ENCODE measurements at places on chromosomes 11 and 22.

- DNase-seq: no peak
These were observed 90.3 kb downstream of the MTMR3 start for GRCh38 chr22:29973269-29973668.

DNA sequence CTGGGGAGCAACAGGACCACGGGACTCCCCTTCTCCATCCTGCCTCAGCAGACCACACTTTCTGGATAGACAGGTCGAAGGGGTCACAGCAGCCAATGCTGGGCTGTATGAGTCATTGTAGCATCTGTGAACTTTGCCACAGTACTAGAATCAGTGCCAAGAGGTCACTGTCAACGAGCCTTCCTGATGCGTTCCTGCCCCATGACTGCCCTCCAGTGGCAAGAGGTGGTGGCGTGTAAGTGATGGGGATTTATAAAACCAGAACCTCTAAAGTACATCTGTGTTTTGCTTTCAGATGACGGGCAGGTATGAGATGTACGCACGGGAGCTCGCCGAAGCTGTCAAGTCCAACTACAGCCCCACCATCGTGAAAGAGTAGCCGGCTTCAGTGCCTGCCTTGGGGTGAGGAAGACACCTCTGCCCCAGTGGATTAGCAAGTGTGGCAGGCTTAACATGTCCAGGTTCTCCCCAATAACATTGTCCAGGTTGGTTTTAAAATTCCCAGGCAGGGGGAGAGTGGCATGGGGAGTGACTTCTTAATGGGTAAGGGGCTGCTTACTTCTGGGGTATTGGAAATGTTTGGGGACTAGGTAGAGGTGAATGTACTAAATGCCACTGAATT is 29.4 kb downstream of the GUCD1 start:
- DNase-seq: peak; percentile 57

GRCh38 chr11:130213143-130213978 is 53.8 kb downstream of the ST14 start:
- peak; percentile 51 for DNase-seq

DNA sequence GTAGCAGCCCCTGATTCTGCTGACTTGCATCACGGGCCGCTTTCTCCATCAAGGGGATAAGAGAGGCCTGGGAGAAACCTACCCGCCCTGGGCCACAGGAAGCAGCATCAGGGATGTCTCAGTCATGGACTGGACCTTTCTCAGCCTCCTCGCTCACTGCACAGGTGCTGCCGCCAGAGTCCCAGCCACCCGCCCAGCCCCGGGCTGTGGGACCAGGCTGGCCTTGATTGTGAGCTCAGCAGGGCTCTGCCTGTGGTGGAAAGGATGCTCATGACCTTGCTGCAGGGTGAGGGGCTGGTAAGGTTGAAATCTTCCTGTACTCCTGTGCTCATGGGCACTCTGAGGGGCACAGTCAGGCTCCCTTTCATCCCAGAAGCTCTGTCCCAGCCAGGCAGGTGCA is 26.0 kb upstream of the GGTLC2 start:
- no peak for DNase-seq

- no peak for DNase-seq
These were observed 92.0 kb upstream of the KCNQ1OT1 start for GRCh38 chr11:2791521-2792380.

GRCh38 chr11:118565051-118565450 is 680 bp downstream of the IFT46 start:
- DNase-seq: no peak

DNA sequence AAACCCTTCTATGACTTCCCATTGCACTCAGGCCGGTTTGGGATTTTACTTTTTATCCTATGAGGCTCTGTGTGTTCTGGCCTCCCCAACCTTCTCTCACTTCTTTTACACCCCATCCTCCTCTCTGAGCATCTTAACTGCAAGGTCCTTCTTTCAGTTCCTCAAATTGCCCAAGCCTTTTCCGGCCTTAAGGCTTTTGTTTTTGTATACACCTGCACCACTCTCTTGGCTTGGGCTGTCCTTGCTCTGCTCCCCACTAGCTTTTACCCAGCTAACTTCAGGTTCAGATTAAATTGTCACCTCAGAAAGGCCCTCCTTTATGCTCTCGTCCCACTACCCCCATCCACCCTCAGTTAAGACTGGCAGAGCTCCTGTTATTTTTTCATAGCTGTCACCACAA is 55.5 kb downstream of the FAM83F start:
- no peak for DNase-seq

GRCh38 chr11:100972046-100972445 is 157.6 kb downstream of the PGR start:
- no peak for DNase-seq

DNA sequence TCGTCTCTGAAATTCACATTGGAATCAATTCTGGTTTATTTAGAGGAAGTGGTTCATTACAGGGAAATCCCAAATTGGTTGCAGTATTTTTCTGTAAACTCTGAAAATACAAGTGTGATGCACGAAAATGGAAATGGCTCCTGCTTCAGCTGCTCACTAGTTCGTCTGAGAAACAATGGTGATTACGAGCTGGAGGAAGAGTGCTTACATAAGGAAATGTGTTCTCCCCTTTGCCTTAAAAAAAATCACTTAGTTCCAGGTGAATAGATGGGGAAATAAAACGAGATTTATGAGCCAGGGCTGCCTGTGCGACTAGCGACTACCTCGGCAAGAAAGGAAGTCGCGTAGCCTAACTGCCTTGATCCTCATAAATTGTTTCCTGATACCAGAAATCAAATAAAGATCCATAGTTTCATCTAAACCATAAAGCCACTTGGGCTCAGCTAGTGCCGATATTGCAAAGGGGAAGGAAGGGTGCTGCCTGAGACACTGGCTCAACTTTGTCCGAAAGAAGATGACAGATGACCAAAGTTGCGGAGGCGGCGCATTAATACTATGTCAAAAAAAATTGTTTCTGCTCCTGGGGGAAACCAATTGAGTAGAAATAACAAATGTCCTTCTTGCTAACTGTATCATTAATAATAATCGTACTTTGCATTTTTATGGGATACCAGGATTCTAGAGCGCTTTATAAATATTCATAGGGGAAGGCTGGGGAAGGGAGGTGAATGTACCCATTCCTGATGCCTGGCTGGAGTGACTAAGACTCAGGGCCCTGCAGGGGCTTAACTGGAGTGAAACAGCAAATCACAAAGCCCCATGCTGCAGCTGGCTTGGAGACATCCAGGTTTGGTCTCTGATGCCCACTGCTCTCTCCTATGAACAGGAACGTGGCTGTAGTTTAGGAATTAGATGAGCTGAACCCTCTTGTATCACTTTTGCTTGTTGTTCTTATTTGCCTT is 185.7 kb downstream of the BLID start:
- no peak for DNase-seq

DNA sequence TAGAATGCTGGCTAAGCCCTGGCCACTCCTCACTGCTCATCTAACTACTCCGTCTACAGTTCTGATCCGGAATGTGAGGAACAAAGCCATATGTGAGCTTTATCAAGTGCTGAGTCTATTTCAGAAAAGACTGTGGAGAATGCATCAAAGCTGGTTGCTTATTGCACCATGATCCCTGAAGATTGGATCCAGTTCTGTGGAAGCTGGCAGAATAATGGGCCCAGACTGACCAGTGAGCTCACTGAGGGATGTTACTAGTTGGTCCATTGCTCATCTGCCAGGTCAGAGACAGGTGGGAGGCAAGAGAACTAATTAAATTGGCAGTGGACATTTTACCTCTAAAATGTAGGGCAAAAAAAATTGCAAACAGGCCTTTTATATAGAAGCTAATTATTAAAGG is 681.3 kb downstream of the NTM start:
- no peak for DNase-seq

DNA sequence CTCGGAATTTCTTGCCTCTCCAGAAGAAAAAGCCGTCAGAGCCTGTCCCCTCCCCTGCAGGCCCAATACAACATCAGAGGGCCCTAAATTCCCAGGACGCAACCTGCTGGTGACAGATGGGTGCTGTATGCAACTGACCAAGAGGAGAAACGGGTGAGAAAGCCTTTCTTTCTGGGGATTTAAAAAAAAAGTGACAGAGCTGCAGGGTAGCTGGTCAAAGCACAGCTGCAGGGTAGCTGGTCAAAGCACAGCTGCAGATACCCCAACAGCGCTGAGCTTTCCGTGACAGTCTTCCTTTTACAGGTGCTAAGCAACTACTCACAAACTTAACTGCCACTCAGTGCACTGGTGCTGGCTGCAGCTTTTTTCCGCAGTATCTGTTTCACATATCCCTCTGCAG is 17.8 kb downstream of the AP1B1 start:
- DNase-seq: no peak

DNA sequence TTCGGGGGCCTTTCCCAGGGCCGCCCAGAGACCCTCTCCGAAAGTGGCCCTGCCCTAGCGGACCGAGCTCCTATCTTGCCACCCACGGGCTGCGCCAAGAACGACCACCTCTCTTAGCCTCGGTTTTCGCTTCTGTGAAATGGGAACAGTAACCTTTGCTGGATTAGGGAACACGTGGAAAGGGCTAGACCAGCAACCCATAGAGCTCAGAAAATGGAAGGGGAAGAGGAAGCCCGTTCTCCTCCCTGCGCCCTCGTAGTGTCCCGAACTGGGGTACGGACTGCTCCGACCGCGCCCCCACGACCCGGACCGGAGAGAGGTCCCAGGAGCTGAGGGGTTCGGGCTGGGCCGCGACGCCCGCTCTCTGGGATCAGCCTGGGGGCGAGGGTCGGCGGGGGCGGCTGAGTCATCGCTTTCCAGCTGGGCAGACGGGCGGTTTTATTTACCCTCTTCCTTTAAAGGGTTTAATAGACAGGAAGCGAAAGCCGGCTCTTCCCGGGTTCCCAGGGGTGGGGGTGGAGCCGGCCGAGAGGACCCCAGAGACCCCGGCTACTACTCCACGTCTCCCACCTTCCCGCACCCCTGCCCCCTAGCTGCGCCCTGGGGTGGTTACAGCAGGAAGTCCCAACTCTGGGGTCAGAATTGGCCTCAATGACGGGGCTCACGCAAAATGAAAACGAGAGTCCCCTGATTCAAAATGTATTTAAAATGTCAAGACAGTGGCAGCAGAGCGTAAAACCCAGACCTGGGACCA is 907 bp upstream of the PHLDA2 start:
- DNase-seq: no peak

DNA sequence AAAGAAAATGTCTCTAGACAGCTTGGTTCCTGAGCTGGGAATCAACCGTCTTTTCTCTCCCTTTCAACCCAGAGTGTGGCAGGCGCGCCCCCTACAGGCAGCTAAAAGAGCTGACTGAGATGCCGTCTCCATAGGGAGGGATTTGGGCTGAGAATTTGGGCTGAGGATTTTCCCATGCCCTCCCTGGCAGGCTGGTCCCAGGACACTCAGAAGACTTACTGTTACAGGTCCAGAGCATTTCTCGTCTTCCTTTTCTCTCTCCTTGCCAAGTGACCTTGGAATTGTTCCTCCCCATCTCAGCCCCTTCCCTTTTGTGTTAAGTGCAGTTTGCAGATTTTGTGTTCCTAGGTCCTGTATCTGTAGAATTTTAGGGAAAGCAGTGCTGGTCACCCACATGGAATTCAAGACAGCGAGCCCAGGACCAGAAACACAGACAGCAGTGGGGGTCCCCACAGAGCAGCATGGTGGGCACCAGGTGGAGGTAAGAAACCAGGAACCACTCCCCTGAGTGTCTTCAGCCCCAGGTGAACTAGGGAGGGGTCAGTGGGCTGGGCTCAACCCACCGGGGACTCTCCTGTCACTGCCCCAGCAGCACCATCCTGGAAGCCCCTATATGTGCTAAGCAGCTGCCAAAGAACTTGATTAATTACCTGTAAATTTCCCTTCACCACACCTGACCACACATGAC is 9.9 kb upstream of the IGLL5 start:
- DNase-seq: peak; percentile 56

DNA sequence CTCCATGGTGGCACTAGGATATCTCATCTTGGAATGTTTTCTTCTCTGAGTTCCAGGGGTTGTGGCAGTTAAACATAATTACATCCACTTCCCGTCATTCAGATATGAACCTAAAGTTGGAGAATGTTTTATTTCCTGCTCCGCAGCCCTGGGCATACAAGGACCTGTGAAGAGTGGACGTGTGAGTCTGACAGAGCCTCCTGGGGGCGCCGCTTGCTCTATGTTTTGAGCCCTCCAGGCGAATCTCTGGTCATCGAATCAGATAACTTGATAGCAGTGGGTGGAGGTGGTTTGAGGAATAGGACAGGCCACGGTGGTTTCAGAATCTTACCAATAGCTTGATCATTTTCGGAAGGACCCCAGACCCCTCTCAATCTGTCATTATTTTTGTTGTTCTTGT is 174.2 kb downstream of the NTM start:
- no peak for DNase-seq

GRCh38 chr22:36149441-36149840 is 11.1 kb downstream of the APOL3 start:
- no peak for DNase-seq

DNA sequence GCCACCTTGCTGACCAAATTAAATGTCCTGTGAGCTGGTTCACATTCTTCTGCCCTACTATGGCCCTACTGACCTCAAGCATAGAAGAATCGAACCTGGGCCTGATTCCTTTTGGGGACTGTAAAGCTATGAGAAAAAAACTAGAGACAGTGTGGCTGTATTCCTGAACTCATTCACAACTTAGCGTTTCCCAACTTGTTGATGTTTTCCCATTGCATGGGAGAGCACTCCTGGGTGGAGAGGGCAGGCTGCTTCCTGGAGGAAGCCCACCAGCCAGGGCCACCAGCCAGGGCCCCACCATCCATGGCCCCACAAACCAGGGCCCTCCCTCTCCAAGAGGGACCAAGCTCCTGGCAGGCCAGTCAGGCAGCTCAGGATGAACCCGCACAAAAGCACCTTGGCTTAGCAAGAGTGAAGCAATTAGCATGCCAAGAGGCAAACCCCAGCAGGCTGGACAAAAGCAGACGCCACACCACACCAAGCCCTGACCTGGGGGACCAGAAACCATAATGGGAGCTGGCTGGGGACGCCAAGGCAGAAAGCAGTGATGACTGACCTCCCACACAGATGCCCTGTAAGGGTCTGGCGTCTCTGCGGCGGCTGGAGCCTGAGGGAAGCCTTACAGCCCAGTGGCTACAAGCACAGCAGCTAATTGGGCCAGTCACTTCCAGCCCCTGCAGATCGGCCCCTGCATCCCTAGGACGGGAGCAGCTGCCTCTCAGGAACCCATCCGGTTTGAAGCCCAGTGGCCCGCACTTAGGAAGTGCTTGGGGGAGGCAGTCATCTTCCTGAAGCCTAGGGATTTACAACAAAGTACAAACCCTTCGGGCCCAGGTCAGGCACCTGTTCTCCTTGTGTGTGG is 2.1 kb downstream of the CERK start:
- no peak for DNase-seq

- no peak for DNase-seq
These were observed 16.2 kb upstream of the SHANK3 start for GRCh38 chr22:50656122-50657070.

DNA sequence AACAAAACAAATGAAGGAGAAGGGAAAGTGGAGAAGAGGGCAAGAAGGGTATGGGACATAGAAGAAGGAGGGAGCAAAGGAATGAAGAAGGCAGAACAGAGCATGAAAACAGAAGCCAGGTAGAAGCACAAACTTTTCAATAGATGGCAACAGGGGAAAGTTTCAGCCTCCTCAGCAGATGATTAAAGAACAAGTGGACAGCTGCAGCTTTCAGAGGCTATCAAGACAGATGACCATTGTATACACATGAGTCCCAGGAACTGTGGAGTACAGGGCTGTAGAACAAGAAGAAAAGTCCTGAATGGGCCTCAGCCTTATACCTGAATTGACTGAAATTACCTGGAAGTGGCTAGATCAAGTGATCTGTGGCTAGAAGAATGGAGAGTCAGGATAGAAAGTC is 62.0 kb upstream of the FIBIN start:
- DNase-seq: no peak

All from activated CD4-positive, CD25-positive, alpha-beta regulatory T cell treated with anti-CD3 and anti-CD28 coated beads, Interleukin-2, amount 50 U/mL, for 16 hours (primary cell).